ENCODE measurements at places on chromosomes 3 and 15.
A peak's percentile ranks its signal among the peaks of the same experiment; 100 is the strongest.

DNA sequence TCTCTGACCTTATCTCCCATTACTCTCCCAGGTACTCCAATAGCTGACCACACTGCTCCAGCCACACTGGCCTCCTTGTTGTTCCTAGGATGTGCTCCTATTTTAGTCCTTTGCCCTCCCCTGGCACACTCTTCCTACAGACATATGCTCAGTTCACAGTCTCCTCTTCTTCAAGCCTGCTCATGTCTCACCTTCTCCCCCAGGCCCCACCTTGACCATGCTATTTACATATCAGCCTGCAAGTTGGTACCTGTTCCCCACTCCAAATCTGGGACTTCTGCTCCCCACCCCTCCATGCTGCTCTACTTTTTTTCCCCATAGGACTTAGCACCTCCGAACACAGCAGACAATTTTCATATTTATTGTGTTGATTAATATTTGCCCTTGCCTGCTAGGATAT is 84.9 kb upstream of the BCL6 start:
- no peak for DNase-seq

GRCh38 chr3:127150513-127151250 is 42.2 kb upstream of the PRR23E start:
- no peak for DNase-seq

GRCh38 chr15:89326316-89326715 is 8.3 kb downstream of the POLG start:
- no peak for DNase-seq

DNA sequence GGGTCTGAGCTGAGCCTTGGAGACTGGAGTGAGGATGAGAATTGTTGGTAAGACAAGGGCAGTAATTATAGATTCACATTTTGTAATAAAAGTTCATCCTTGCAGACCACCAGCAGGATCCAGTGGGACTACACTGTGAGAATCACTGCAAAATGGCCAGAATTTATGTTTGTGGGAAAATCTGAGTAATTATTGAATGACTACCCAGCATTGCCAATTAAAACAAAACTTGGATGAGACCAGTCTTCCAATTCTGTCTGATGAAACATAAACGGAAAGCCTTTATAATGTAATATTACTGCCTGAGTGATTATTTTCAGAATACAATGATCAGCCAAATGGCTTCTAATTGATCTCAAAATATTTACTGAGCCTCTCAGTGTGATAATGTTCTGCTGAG is 323.3 kb upstream of the C2CD4B start:
- DNase-seq: no peak

- no peak for DNase-seq
These were observed 46.8 kb downstream of the BHLHE40 start for GRCh38 chr3:5026046-5026362.

DNA sequence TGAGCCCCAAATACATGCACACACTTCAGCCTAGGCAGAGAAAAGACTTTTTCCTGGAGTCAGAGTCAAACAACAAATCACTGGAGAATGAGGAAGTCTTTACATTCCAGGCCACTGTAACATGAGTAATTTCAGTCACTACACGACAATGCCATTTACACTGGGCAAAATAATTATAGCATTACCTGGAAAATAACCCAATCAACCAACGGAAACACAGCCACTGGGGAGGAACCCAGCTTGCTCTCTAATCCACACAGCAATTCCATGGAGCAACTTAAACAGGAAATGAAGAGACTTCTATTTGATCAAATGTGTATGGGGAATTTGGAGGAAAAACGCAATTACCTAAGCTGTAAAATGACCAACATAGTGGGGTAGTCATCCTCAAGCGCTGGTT is 15.2 kb downstream of the FSTL1 start:
- no peak for DNase-seq

- no peak for DNase-seq
These were observed 132.9 kb downstream of the ZNF621 start for GRCh38 chr3:40657623-40658022.

DNA sequence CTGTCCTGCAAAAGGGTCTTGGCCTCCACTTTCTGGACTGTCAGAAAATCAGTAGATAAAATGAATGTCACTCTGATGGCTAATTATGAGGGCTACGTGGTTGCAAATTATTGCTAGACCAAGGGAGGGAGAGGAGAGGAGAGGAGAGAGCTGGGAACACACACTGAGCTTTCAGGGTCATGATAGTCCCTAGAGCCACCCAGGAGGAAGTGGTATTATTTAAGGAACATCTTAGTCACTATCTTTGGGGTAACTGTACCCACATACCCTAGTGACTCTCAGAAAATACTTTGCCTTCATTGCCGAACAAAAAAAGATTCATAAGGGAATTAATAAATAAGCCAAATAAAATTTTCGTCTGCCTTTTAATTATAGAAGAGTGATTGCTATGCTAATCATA is 642.3 kb upstream of the CFAP20DC start:
- no peak for DNase-seq

- no peak for DNase-seq
These were observed 64.6 kb downstream of the SLCO2A1 start for GRCh38 chr3:133965013-133965570.

- no peak for DNase-seq
These were observed 193.2 kb downstream of the PDCD6IP start for GRCh38 chr3:33991673-33992072.

- no peak for DNase-seq
These were observed 69.3 kb downstream of the CD47 start for GRCh38 chr3:108021533-108021932.

GRCh38 chr3:119318876-119319275 is 24.7 kb downstream of the ARHGAP31 start:
- no peak for DNase-seq

- no peak for DNase-seq
These were observed 249.1 kb downstream of the OTOL1 start for GRCh38 chr3:161745741-161746140.

DNA sequence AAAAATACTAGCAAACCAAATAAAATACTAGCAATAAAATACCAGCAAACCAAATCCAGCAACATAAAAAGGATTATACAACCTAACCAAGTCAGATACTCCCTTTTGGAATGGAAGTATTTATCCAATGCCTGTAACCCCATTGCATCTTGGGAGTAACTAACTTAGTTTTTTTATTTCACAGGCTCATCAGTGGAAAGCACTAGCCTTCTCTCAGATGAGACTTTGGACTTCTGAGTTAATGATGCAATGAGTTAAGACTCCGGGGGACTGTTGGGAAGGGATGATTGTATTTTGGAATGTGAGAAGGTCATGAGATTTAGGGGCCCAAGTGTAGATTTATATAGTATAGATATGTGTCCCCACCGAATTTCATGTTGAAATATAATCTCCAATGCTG is 41.2 kb downstream of the POLQ start:
- no peak for DNase-seq

- no peak for DNase-seq
These were observed 22.4 kb downstream of the CHD2 start for GRCh38 chr15:92922418-92923002.

- peak; percentile 35 for DNase-seq
These were observed 35.3 kb upstream of the SEMA4B start for GRCh38 chr15:90165659-90166489.

DNA sequence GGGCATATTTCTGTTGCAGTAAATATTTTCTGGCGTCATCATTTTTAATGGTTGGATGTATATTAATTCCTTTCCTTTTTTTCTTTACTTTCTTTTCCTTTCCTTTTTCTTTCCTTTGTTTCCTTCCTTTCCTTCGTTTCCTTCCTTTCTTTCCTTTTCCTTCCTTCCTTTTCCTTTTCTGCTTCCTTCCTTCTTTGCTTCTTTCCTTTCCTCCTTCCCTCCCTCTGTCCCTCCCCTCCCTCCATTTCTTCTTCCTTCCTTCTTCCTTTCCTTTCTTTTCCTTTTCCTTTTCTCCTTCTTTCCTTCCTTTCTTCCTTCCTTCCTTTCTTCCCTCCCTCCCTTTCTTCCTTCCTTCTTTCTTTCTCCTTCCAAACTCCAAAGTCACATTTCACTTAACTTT is 54.9 kb upstream of the LYSMD4 start:
- no peak for DNase-seq

DNA sequence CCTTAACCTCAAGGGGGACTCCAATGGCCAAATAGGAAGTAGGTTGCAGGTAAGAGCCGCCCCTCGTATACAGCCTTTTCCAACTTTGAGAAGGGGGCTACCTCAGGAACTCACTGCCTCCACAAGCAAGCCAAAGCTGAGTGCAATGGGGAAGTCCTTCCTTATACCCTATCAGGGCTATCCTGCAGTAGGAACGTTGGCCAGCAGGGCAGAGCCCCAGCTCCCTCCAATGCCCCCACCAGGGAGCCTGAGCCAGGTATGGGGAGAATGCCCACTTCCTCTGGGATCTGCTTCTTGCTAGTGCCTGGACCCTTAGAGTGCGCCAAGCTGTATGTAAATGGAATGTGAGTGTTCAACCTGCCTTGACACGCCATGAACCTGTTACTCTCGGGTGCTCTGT is 16.3 kb downstream of the CACNA2D2 start:
- DNase-seq: no peak

- no peak for DNase-seq
These were observed 116.7 kb downstream of the FNDC3B start for GRCh38 chr3:172155897-172156585.

- DNase-seq: no peak
These were observed 635 bp upstream of the RCN2 start for GRCh38 chr15:76930831-76931396.

DNA sequence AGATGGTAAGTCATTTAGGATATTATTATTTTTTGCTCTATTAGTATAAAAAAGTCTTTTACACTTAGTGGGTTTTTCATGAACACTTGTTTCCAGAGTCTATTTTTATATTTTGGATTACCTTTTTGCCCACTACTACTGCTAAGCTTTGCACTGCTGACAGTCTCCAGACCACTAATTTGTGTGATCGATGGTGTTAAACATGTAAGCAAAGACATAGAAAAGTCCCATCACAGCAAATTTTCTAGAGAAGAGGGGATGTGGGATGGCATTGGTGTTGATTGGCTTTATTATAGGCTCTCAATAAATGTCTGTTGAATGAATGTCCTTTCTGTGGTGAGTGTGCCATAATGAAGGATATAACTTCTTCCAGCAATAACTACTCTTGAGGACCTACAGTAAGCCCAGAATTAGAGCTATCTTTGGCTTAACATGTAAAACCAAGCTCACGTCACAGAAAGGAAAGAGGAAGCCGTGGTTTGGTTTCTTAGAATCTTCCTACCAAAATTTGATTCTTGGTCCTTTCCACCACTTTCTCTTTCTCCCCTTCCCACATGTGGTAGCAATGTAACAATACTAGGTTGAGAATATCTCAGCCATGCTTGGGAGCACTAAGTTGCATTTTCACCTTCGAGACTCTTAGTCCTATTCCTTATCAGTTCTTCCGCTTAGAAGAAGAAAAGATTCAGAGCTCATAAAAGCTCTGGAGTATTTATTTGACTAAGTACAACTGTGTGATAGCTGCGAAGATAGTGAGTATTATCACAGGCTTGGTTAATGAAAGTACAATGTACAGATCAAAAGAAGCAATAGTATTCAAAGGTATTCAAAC is 90.6 kb upstream of the UMPS start:
- no peak for DNase-seq

DNA sequence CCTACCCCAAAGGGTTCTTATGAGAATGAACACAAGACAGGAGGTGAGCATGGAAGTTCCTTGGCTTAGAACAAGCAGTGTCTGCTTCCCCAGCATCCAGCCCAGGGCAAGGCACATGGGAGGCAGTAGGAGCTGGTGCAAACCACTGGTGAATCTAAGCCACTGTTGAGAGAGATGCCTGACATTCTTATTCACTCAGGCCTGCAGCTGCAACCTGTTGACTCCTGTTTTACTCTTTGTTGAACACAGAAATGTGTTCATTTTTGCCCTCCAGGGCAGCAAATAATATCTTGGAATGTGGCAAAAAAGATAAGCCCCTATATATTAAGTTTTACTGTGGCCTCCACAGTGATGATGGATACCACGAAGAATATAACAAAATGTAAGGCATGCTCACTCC is 8.9 kb upstream of the PAK6 start:
- no peak for DNase-seq

DNA sequence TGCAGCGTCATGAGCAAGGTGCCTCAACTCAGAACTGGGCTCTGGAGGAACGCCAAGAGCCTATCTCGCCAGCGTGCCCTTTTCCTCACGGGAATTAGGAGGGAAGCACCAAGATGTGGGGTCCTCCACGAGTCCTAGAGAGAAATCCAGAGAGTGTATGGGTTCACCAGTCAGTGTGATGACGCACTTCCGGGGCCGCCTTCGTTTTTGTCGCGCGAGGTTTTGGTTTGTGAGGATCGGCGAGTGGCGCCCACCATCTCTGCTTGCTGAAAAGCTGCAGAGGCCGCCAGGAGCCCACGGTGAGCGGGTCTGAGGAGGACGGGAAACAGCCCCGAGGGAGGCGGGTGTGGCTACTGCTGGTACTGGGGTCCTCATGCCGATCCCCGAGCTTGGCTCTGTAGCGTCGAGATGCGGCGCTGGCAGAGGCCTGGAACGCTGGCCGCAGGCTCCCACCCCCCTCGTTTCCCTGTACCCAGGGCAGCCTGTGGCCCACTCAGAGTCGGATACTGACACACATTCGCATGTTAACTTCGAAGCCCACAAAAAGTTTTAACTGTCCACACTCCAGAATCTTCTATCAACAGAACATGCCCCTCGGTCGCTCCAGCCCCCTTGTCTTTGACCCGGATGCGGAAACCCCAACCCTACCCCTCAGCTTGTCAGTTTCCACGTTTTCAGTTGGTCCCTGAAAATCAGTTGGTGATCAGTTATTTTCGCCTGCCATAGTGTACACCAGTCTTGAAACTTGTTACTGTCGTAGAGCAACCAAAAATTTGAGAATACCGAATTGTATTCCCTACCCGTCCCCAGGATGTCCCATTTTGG is 30.4 kb downstream of the ZNF662 start:
- no peak for DNase-seq

DNA sequence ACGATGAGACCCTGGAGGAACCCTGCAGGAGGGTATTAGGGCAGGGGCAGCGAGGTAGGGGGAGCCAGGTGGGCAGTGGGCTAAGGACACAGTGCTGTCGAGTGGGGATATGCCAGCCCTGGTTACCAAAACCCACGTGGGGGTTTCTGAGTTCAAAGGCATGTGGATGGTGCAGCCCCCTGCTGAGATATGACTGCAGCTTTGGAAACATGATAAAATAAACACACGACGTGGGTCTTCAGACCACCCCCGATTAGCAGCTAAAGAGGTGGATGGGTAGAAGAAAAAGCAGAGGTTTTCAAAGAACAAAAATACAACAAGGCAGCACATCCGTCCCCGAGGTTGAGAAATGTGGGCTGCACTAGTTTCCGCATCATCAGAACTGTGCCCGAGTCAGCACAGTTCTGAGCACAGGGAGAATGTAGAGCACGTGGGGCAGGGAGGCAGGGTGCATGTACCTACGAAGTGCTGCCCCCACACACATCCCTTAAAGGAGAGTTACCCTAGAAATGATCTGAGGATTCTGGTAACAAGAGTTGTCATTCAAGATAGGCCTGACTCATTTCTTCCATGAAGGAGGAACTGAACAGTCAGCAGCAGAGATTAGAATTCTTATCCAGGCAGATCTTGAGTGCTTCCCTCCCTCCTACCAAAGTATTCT is 121.3 kb downstream of the RPLP1 start:
- peak; percentile 56 for DNase-seq

- no peak for DNase-seq
These were observed 14.8 kb downstream of the PXYLP1 start for GRCh38 chr3:141246224-141246957.

GRCh38 chr3:158617982-158618875 is 26.1 kb upstream of the GFM1 start:
- no peak for DNase-seq

Measured in stimulated activated CD8-positive, alpha-beta memory T cell treated with anti-CD3 and anti-CD28 coated beads, Interleukin-15, amount 100 ng/mL, for 48 hours (primary cell).